ENCODE measurements at places on chromosomes 1 and 21. TPM values are rescaled to one million over a fixed set of nuclear protein-coding genes. Genes with fewer than 3 reads are reported as not detected.

- no peak overlapping the region for H3K4me3 ChIP-seq
- no peaks in the 10 kb centered on the region for H3K36me3 ChIP-seq
- no peaks in the 10 kb centered on the region for H3K4me1 ChIP-seq
- peaks cover 4% of the 10 kb centered on the region for H3K27me3 ChIP-seq
These were observed 16.7 kb upstream of the ERICH3 start for GRCh38 chr1:74690364-74690696.

GRCh38 chr1:210445931-210446330 lies 117.2 kb downstream of the HHAT start:
- peaks cover 18% of the 10 kb centered on the region for H3K4me1 ChIP-seq
- DNase-seq = no peak
- peak overlapping the region; percentile 31 for H3K27ac ChIP-seq
- no peaks in the 10 kb centered on the region for H3K36me3 ChIP-seq

DNA sequence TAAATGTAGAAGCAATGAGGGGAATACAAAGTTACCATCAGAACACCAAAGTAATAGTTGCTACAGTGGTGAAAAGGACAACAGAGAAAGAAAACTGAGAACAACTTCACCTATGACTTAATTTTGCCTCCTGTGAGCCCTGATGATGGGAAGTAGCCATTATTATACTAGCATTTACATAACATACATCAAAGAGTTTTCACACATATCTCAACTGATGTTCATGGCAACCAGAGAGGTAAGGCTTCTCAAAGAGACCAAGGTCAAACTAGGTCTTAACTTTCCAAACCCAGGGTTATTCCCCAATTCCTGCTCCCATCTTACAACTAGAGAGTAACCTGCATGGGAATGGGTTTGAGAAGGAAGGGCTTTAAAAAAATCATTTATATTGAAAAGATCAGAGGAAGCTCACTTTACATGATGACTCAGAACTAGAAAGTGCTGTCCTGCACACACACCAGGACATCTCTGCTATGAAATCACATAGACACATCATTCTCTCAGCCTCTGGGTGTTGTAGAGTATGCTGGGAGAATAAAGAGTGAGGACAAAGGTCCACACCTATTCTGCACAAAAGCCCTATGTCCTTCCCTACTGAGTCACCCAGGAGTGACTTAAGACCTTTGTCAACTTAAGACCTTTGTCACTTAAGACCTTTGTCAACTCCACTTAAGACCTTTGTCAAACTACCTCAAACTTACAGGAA lies 179.7 kb downstream of the TNFSF18 start:
- peaks cover 42% of the 10 kb centered on the region for H3K4me1 ChIP-seq
- no peak overlapping the region for H3K4me3 ChIP-seq
- no peaks in the 10 kb centered on the region for H3K27me3 ChIP-seq
- peak; percentile 42 for DNase-seq
- no peaks in the 10 kb centered on the region for H3K36me3 ChIP-seq

DNA sequence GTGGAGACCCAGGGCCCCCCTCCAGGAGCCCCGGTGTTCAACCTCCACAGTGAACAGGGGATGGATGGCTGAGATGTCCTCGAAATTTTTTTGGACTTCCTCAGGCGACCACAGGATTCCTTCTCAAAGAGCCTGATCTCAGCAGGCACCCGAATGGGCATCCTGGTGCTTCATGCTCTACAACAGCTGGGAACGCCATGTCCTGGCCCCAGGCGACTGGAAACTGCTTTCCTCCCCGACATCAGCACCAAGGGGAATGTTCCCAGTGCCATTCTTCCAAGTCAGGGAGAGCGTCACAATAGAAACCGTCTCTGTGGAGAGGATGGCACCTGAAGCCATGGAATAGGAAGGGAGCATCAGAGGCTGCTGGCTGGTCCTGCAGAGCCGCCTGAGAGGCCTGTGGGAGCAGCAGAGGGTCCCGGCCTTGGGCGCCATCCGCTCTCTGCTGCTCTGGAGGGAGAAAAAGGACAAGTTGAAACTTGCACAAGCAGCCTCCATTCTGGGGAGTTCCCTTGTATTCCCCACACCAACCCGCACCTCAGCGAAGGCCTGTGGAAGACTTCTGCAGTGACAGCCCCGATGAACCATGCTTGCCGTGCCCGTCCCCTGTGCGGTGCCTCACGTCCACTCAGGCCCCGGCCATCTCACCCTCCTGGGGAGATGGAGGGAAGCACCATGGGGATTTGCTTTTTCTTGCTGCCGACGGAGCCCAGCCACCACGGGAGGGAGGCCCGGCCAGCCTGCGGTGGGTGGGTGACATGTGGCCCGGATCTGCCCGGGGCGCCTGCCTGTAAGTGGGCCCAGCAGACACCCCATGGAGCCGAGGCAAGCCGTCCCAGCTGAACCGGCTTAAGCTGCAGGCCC lies 2.3 kb upstream of the ADARB1 start:
- H3K4me1 ChIP-seq = peaks cover 23% of the 10 kb centered on the region
- DNase-seq = no peak
- peak overlapping the region; percentile 21 for H3K4me3 ChIP-seq
- H3K27me3 ChIP-seq = peaks cover 4% of the 10 kb centered on the region

The CFAP107 gene
- total RNA-seq = not detected

All from activated CD8-positive, alpha-beta T cell treated with anti-CD3 and anti-CD28 coated beads, Interleukin-2, amount 10 ng/mL, durations not matched to agents 7 days and 5 days (primary cell).